ENCODE measurements at places on chromosomes 11 and 22.

DNA sequence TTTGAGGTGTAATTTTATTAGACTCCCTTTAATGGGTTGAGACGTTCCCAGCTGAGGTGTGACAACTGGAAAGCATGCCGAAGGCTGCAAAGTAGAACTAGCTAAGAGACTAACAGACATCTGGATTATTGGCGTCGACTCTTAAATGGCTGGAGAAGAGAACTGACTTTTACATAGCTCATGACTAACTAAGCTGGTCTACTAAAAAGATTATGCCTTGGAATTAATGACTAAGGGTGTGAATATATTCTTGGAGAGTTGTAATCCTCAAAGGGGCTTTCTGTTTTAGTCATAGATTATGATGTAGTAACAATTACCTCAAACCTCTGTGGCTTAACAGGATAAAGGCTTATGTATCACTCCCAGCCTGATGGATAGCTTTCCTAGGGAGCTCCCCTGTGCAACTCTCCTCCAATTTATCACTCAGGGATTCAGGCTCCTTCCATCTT is 39.5 kb upstream of the SLC5A12 start:
- no peaks in the 10 kb centered on the region for H3K36me3 ChIP-seq
- H3K4me1 ChIP-seq, result no peaks in the 10 kb centered on the region
- no peak overlapping the region for H3K4me3 ChIP-seq
- H3K27ac ChIP-seq, result no peak overlapping the region

DNA sequence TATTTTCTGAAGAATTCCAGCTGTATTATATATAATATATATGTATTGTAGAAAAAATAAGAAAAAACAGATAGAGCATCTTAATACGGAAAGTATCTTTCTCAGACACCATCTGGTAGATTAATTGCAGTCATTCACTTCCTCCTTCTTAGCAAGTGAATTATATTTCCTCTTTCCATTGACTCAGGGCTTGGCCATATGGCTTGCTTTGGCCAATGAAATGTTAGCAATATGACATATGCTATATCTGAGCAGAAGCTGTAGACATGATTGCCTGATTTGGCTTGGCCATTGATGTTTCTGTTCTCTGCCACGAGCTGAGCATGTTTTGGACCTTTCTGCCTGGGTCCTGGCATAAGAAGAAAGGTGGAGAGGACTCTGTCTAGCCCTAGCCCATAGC is 34.4 kb upstream of the ZBED5 start:
- no peak for DNase-seq
- H3K4me3 ChIP-seq, result no peak overlapping the region
- H3K27me3 ChIP-seq, result no peaks in the 10 kb centered on the region
- no peaks in the 10 kb centered on the region for H3K36me3 ChIP-seq
- peaks cover 24% of the 10 kb centered on the region for H3K4me1 ChIP-seq

GRCh38 chr22:19863571-19863970 is 8.9 kb upstream of the GNB1L start:
- H3K27ac ChIP-seq, result no peak overlapping the region
- H3K4me1 ChIP-seq, result no peaks in the 10 kb centered on the region
- no peak overlapping the region for H3K4me3 ChIP-seq
- no peaks in the 10 kb centered on the region for H3K36me3 ChIP-seq

DNA sequence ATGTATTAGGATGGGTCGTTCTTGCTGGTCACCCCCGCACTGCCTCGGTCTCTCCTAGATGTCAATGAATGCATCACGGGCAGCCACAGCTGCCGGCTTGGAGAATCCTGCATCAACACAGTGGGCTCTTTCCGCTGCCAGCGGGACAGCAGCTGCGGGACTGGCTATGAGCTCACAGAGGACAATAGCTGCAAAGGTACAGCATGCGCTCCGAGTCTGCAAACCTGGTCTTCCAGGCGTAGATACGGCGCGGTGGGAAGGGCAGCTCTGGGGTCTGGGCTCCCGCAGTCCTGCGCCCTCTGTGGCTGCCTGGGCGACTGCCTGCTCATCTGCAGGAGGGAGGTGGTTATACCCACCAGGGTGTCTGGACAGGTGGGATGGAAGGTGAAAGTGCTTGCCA is 31.0 kb downstream of the FBLN1 start:
- no peaks in the 10 kb centered on the region for H3K36me3 ChIP-seq
- no peak overlapping the region for H3K4me3 ChIP-seq
- peak overlapping the region; percentile 70 for H3K27ac ChIP-seq
- no peak for DNase-seq
- H3K4me1 ChIP-seq, result peaks cover 55% of the 10 kb centered on the region

GRCh38 chr11:120400564-120401364 is 64.6 kb downstream of the ARHGEF12 start:
- H3K4me1 ChIP-seq, result peaks cover 18% of the 10 kb centered on the region
- peak overlapping the region; percentile 75 for H3K27ac ChIP-seq
- peak; percentile 76 for DNase-seq
- no peaks in the 10 kb centered on the region for H3K36me3 ChIP-seq
- H3K4me3 ChIP-seq, result peak overlapping the region; percentile 6
- H3K27me3 ChIP-seq, result no peaks in the 10 kb centered on the region

DNA sequence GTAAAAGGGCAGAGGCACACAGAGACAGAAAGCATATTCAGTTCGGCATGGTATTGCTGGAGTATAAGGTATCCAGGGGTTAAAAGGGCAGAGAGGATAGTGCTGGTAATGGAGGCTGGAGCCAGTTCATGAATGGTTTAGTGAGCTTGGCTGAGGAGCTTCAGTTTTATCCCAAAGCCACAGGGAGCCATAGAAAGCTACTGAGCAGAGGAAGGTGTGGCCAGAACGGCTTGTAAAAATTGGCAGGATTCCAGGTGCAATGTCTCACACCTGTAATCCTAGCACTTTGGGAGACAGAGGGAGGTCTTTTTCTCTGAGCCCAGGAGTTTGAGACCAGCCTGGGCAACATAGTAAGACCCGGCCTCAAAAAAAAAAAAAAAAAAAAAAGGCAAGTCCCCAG is 186.1 kb downstream of the MYO18B start:
- no peak for DNase-seq
- H3K36me3 ChIP-seq, result no peaks in the 10 kb centered on the region
- no peak overlapping the region for H3K4me3 ChIP-seq
- H3K27ac ChIP-seq, result no peak overlapping the region
- H3K27me3 ChIP-seq, result peaks cover 31% of the 10 kb centered on the region

- no peaks in the 10 kb centered on the region for H3K36me3 ChIP-seq
- no peak overlapping the region for H3K27ac ChIP-seq
- H3K27me3 ChIP-seq, result no peaks in the 10 kb centered on the region
- no peak overlapping the region for H3K4me3 ChIP-seq
- no peaks in the 10 kb centered on the region for H3K4me1 ChIP-seq
- no peak for DNase-seq
Observed at GRCh38 chr11:35766651-35767050, 104.1 kb downstream of the TRIM44 start.
